Sigmoid colon (tissue), 7 donors: ENCODE measurements at places on chromosomes 2 and 18. TPM values are rescaled to one million over a fixed set of nuclear protein-coding genes. Genes with fewer than 3 reads are reported as not detected.

The VIL1 gene
- total RNA-seq = 2.8 TPM

The CCDC178 gene
- total RNA-seq = 0.81 TPM

DNA sequence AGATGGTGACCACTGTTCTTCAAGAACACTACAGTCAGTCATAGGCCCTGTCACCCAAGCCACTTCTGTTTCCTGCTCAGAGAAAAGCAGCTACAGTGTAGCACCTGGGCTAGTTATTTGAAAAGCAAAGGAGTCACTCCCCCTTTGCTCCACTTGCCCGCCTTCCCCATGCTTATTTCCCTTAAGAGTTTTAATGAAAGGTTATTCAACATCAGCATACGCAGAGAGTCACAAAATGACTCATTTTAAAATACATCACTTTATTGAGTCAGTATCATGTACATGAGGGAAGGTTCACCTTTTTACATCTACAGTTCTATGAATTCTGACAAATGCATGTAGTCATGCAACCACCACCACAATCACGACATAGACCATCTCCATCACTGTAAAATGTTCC lies 71.3 kb downstream of the TNFRSF11A start:
- H3K4me1 ChIP-seq = no peaks in the 10 kb centered on the region
- H3K4me3 ChIP-seq = no peak overlapping the region
- no peaks in the 10 kb centered on the region for H3K27me3 ChIP-seq
- H3K36me3 ChIP-seq = no peaks in the 10 kb centered on the region
- no peak for DNase-seq

DNA sequence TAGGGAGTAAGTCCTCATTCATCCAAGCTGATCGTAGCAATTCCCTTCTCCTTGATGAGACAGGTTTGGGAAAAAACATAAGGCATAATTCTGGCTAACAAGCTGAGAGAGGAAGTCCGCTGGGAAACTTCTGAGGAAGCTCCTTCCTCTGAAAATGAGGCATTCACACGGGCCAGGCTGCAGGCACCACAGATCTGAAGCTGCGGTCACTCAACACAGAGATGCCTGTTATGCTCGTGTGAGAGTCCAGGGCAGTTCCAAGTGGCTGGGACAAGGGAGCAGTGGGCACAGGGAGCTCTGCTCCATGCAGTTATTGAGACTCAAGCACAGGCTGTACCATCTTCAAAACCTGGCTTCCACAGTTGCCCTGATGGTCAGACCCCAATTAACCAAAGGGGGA lies 200.9 kb upstream of the ID2 start:
- H3K27me3 ChIP-seq = no peaks in the 10 kb centered on the region
- H3K36me3 ChIP-seq = no peaks in the 10 kb centered on the region
- H3K27ac ChIP-seq = no peak overlapping the region
- no peaks in the 10 kb centered on the region for H3K4me1 ChIP-seq

DNA sequence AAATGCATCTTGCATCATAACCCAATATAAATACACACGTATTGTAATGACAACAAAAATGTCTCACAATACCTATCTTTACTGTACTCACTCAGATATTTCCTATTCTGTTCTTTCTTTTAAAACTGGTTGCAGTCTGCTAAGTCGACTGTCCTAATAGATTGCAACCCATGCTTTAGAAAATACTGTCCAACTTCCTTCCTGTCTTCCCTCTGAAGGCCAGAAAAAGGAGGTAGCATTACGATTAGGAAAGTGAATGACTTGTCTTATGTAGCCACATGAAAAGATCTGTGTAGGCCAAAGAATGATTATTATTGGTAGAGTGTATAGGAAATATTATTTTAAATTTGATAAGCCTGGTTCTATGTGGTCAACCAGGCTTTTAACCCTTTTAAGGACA lies 134.1 kb downstream of the FAM210A start:
- no peak for DNase-seq
- H3K27ac ChIP-seq = no peak overlapping the region
- H3K4me1 ChIP-seq = no peaks in the 10 kb centered on the region
- H3K4me3 ChIP-seq = no peak overlapping the region
